ENCODE measurements at places on chromosomes 3 and 15.

DNA sequence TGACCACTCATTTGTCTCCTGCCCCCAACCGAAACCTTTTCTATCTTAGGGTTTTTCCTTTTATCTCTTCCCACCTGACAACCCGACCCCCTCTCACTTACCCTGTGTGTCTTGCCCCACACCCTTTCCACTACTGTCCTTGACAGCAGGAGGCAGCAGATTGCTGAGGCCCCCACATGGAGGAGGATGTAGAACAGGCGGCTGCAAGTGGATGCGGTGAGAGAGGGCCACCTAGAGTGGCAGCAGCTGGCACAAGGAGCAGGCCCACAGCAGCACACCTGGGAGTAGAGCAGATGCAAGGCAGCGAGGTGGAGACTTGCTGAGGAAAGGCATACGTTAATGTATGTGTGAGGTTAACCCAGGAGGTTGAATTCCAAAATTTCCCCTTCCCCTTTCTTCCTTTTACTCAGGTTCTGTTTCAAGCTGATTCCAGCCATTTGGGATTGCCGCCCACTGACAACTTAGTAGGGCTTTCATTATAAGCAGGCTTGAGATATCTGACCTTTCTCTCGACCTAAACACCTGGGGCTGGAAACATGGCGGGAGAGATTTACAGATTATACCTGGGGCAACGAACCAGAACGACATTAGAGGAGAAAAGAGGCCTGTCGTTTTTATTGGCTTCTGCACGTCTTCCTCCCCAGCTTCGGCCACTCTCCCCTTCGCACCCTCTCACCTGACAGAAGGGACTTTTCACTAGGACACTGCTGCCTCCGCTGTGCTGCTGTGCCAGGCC, 643 bp downstream of the SERINC4 start:
- DNase-seq = no peak

DNA sequence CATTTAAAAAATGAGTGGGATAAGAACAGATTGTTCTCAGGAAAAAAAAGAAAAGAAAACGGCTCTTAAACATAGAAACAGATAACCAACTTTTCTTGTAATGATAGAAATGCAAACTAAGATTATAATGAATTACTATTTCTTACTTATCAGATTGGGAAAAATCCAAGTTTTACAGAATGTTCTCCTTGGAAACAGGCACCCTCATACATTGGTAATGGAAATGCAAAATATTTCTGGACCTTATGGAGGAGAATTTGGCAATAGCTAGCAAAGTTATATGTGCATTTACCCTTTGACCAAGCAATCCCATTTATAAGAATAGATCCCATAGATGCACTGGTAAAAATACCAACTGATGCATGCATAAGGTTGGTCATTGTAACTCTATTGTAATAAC, 3.7 kb upstream of the ANKDD1A start:
- no peak for DNase-seq

DNA sequence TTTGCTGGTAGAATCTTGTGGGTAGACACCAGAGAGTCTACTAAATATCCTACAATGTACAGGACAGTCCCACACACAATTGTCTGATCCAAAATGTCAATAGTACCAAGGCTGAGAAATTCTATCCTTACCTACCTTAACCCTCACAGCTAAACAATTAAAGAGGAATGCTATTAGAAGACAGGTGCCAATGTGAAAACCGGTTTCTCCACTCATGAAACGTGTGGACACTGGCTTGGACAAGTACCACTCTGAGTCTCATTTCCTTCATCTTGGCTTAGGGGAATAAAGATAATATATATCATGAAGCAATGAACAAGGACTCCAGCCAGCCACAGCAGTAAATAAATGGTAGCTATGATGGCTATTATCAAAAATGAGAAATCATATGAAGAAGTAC, 90.2 kb downstream of the RFTN1 start:
- DNase-seq = no peak

GRCh38 chr3:171307988-171308387, 152.2 kb downstream of the TNIK start:
- DNase-seq = no peak

DNA sequence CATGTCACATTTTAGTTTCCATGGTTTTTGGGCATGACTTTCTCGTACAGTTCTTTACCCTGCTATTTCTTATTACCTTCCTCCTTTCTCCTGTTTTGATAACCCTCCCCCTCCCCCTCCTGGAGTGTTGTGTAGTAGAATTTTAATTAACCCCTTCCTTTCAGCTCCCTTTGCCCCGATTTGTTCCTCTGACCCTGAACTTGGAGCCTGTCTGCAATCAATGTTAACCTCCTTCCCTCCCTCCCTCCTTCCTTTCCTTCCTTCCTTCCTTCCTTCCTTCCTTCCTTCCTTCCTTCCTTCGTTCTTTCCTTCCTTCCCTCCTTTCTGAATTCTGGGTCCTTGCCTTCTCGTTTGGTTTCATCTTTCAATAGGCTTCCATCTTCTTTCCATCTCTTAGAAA, 90.4 kb downstream of the ECT2 start:
- no peak for DNase-seq

DNA sequence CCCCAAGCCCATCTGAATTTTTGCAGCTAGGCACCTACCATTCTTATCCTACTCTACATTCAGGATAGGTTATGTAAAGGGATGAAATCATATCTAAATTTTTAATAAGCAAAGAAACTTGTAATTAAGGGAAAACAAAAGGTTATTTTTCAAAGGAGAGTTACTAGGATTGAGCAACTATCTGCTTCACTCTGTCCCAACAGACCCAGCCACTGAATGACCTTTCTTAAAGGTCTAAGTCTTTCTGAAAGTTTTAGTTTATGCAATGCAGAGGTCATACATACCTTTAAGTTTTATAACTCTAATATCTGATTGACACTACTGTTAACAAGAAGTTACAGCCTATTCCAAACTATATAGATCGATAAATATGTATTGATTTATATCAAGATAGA, 209.2 kb upstream of the CTNNB1 start:
- peak; percentile 31 for DNase-seq

- DNase-seq = peak; percentile 90
These were observed 36.7 kb downstream of the SMAD3 start for GRCh38 chr15:67101911-67102598.

DNA sequence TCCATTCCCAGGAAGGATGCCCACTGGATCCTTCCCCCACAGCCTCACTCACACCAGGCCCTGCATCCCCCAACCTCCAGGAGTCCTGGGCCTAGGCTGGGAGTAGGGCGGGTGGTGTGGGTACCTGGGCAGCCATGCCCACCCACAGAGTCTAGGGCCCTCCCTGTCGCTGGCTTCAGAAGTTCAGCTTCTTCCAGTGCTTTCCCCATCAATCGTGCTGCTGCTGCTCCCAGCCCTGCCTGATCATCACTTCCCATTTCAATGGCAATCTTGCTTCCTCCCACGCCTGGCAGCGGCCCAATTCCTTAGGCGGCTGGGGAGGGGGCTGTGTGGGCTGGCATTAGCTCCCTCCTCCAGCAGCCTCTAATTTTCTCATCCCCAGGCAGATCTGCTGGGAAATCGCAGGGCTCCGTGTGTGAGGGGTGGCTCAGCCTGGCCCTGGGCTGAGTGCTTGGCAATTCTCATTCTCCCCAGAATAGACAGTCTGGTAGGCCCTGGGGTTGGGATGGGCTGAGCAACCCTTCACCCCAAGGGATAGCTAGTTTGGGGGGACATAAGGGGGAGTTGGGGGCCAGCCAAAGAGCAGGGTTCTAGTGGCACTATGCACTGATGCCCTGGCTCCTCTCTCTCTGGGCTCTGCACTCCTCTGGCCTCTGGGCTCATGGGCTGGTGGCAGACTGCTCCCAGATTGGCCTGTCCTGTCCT, 66.4 kb downstream of the SCN5A start:
- no peak for DNase-seq

DNA sequence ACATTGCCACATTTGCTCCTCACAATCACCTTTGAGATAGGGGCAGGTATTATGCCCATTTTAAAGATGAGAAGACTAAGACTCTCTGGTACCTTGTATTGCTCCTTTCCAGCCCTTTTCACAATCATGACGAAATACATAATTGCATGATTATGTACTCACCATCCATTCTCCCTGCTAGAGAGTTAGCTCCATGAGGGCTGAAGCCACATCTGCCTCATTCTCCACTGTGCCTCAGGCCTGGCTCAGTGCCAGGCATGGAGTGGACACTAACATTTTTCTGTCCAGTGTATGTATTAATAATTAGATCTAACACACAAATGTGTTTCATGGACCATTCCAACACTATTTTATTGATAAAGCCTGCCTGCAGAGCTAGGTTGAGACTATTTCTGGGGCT, 191.4 kb downstream of the MINAR1 start:
- no peak for DNase-seq

DNA sequence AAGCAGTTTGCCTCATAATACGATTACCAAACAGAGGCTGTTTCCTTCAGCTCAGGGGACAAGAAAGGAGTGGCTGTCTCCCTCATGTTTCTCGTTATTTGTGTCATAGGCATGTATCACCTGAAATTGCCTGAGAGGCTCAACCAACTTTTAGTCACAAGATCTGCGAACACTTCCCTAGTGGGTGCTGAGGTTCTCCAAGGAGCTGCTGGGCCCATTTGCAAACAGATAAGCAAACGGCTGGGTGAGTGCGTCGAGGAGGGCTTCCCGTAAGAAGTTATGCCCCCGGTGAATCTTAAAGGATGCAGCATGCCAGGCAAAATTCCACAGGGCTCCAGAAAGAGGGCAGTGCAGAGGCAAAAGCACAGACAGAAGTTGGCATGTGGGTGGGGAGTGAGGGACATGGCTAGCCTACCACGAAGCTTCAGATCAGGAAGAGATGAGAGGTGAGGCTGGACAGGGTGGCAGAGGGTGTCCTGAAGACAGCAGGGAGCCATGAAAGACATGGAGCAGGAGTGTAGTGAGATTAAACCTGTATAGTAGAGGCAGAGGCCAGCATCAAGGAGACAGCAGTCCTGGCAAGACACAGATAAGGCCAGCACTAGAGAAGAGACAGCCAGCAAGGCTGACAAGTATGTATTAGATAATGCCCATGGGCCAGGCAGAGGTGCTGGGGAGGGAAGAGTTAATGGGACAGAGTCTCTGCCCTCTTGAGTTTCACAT, 4.0 kb upstream of the GP9 start:
- DNase-seq = no peak

DNA sequence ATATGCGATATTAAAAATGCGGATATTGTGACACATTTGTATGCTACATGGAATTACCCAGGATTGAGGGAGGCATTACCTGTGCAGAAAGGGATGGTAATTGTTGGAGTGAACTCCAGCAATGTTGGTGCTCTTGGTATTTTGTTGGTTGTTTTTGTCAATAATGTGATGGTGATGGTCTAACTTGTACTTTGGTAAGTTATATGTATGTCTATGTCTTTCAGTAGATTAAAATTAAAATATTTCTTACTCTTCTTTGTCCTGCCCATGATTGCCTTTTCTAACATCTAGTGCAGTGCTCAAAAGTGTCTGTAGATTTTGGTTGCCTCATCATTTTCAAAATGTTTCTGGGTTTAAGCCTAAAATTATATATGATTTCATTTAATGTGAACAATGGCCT, 192.7 kb downstream of the ROBO2 start:
- DNase-seq = no peak

DNA sequence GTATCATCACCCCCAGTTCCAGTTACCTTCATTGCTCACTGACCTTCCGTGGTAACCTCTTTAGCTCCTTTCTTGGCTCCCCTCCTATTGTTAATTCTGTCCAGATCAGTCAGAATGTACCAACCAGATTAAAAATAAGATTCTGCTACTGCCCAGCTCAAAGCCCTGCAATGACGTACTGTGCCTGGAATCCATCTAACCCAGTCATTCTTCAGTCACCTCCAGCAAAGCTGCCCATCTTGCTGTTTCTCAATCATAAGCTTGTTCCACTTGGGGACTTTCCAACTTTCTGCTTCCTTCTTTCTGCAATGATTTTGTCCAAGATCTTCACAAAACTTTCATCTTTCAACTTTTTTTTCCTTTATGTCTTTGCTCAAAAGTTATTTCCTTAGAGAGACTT, 512.0 kb upstream of the ZNF385D start:
- peak; percentile 82 for DNase-seq

GRCh38 chr3:53379898-53380297, 32.6 kb upstream of the DCP1A start:
- no peak for DNase-seq

GRCh38 chr15:39833515-39833981, 50.9 kb upstream of the FSIP1 start:
- peak; percentile 84 for DNase-seq

DNA sequence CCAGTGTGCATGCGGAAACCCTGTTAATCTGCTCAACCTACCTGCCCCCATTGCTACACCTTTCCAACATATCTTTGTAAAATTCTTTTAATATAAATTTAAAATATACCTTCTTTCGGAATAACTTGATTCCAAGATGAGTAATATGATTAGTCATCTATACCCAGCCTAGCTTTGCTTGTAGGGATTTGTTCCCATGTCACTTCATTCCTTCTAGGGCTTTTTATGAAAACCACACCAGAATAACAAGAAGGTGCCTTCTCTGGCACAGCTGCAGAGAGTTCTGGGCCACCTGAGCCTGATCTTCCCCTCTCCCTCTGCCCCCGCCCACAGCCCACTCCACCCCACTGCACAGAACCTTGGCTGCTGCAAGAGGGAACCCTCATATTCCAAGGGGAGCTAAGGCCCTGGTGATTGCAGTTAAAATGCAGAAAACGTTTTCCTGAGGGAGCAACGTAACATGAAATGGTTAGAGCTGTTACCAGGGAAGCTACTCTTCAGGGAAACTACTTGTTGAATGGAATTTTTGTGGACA, 38.6 kb upstream of the HACD2 start:
- DNase-seq = peak; percentile 44

- DNase-seq = peak; percentile 34
These were observed 57.4 kb upstream of the ST3GAL6 start for GRCh38 chr3:98705694-98706093.

DNA sequence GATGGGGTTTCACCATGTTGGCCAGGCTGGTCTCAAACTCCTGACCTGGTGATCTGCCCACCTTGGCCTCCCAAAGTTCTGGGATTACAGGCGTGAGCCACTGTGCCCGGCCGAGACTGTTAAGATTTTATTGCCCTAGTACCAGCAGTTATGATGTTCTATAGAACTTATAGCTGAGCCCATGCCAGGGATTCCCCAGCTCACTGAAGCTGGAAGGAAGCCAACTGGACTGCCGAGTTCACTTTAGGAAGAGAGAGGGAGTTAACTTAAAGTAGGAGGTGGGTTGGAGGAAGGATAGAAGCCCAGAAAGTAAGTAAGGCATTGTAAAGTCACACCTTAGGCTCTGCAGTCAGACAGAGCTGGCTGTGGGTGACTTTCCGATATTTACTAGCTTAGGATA, 101.1 kb upstream of the BOC start:
- no peak for DNase-seq
